ENCODE measurements at places on chromosomes 16 and 17.

DNA sequence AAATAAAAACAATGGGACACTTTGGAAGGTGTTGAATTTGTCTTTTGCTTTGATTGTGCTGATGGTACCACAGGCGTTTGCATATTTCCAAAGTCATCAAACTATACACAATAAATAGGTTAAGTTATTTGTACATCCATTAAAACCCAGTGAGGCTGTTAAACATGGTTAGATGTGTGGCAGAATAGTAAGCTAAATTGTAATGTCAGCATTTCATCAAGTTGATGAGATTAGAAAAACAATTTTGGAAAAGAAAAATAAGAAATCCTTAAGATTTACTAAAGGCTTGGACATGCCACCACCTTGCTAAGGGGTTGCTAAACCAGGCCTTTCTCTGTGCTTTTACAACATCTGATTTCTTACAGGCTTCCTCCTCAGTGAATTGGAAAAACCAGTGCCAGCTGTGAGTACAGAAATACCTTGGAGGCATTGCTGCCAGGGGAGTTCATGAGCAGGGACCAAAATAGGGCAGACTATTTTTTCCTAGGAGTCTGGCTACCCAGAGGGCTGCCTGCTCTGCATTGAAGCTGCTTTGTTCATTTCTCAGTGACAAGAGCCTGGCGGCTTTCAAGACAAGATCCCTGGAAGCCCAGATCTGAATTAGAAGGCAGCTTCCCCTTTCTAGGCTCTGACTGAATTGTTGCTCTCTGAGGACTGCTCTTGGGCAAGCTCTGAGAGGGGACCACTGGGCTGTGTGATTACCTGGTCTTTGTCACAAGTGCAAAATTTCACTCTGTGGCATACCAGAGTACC, 43.4 kb upstream of the CA10 start:
- no peak for DNase-seq

DNA sequence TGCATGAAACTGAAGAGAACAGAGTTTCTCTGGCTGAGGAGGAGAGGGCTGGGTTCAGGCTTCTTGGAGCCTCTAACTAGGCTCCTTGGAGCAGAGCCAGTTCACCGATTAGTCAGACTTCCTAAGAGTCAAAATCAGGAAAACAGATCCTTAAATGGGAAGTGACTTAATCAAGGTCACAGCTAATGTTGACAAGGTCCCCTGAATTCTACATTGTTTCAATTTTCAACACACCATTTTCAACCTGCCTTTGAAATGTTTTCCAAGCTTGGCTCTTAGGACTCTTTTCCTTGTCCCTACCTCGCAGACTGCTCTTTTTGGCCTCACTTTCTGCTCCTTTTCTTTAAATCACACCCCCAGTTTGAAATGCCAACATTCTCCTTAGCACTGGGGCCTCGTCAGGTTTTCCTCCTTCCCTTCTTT, 16.3 kb downstream of the MYL4 start:
- no peak for DNase-seq

DNA sequence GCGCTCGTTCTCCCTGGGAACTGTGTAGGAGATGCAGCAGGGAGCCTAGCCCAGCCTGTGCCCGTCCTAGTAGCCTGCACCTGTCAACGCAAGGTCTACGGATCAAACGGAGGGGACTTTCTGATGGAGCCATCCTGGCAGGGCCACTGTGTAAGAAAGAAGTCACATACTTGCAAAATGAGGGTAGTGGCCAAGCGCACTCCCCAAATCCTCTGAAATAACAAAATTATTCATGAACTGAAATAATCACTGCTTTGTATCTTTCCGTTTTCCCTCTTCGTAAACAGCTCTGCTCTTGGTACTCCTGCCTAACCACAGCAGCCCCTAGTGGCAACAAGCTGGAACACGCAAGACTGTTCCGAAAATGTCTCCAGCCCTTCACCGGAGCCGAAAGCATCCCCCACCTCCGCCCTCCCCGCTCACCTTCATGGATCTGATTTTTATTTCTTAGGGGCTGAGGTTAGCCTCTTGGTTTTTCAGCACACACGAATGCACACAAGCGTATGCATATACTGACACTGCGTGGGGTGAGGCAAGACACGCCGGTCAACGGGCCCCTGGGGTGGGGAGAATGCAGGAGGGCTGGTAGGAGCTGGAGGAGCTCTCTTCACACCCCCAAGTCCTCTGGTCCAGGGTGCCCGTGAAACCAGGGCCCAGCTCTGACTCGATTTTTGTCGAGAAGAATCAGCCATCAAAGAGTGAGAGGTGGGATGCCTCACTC, 100.8 kb downstream of the ABCC12 start:
- no peak for DNase-seq

GRCh38 chr17:7854851-7855659, at the start of gene TMEM88:
TSS of gene TMEM88 (plus strand) at chr17:7855066. CDS start at chr17:7855075, 9 bp downstream.
- DNase-seq: no peak

DNA sequence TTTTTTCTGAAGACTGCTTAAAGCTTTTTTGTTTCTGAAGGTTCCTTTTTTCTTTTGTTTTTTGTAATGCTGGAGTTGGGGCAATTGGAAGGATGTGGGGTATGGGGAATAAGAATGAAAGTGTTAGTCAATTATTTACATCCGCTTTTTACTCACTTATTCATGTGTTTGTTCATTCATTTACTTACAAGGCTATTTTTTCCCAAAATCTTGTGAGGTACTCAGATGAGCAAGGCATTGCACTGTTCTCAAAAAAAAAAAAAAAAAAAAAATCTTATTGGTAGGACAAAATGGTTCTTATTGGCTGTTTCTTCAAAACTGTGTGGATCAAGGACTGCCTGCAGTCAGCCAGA, 55.7 kb downstream of the PLD6 start:
- DNase-seq: no peak

GRCh38 chr16:75058806-75059205, 57.8 kb downstream of the LDHD start:
- no peak for DNase-seq

DNA sequence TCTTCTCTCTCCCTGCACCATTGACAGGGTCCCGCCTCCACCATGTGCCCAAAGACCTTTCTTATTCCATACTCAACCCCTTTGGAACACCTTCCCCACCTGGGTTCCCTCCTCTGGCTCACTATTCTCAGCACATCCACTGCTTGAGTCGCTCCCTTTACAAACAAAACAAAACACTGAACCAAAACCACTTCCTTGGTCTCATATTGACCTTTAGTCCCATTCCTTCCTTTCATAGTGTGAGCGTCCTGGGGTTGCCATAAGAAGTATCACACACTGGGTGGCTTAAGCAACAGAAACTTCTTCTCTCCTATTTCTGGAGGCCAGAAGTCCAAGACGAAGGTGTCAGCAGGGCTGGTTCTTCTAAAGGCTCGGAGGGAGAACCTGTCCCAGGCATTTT, 6.1 kb upstream of the TNRC6C start:
- DNase-seq: no peak

DNA sequence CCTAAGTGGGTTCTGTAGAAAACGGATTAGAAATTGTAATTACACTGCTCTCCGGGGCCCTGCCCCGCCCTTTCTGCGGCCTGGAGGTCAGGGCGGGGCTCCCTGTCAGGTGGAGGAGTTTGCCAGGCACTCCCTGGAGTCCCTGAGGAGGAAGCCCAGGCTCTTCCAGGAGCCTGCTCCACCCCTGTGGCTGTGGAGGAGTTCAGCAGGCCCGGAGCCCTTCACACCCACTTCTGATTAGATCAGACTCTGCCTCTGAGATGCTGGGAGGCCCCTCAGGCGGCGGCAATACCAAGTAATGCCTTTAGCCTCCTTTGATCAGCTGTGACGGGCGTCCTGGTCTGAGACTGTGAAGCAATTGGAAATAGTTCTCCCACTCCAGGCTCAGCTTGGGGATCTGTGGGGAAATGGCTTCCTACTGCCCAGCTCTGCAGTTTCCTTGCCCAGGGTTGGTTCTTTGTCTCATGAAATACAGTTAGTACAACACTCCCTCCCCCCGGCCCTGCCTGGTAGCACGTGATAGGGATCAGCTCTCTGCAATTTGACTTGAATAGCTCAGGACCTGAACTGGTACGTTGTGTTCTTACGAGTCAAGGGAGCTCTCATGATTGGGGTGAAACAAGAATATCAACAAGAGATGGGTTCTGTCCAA, 22.3 kb downstream of the BAIAP2 start:
- no peak for DNase-seq

GRCh38 chr17:74114881-74115470, 88.5 kb upstream of the RPL38 start:
- no peak for DNase-seq

DNA sequence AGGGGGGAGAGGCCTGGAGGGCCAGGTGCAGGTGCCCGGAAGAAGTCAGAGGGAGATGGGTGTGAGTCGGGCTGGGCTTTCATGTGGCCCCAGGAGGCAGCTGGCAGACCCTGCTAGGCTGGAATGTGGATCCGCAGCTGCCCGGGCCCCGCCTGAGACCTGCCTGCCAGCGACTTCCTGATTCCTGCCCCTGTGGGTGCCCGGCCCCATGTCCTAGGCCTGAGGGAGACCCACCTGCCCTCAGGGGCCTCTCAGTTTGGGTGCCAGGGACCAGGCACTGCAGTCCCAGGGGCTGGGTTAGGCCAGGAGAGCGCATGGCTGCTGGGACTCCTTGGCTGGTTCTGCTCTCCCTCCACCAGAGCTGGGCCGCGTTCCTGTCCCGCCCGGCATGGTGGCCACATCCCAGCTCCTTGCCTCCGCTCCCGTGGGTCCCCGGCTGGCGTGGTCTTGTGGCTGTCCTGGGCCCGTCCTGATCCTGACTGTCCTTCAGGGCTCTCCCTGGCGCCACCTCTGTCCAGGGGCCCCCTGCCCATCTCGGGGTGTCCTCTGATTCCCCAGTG, 22.1 kb upstream of the SPNS2 start:
- no peak for DNase-seq

DNA sequence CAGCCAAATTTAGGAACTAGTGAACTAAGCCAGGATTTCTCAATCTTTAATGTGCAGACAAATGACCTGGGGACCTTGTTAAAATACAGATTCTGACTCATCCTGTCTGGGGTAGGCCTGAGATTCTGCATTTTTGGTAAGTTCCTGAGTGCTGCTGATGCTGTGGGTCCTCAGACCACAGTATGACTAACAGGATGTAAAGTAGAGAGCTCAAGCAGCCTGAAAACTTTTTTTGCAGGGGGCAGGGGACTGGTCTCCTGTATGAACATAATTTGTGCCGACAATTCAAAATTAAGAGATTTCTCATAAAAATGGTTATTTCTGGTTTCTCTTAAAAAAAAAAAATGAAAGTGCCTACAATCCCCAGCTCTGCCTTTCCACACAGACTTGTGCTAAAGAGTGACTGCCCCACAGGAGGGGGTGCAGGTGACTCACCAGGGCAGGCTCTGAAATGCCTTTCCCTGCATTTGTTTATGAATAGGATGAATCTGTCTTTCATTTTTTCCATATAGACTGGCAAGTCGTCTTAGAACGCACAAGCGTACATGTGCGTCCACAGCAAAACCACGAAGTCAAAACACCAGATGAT, 271.5 kb downstream of the PHKB start:
- DNase-seq: no peak

GRCh38 chr17:57366558-57367351, 110.4 kb downstream of the MSI2 start:
- DNase-seq: no peak

- no peak for DNase-seq
These were observed 2.8 kb upstream of the IRX3 start for GRCh38 chr16:54289242-54289944.

- no peak for DNase-seq
These were observed 128.5 kb downstream of the MRTFB start for GRCh38 chr16:14199624-14200023.

DNA sequence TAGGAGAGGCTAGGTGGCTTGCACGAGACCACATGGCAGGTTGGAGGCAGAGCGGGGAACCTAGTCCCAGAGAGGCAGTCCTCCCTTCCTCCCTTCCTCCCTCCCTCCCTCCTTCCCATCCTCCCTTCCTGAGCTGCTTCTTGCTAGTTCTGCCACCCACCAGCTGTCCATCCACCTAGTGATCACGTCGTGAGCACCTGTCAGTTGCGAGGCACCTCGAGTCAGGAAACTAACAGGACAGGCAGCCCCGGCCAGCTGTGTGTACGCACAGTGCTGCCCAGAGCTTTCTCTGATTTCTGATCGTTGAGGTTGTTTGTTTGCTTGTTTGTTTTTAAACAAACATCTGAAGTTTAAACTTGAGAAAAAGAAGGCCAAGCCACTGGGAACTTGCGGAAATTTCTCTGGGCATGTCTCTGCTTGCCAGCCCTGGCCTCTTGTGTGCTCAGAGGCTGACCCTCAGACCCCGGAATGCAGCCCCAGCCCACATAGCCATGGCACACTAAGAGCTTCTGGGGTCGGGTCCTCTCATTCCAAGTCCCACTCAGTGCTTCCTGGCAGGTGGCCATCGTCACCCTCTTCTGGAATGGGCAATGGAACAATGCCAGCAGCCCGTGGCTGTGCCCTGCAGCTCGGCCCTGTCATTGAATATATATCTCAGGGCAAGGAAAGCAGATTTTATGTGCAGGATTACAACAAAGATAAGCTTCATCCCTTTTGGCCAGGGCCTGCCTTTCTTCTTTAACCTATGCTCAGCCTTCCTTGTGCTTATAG, 174.0 kb downstream of the KATNIP start:
- no peak for DNase-seq

- DNase-seq: no peak
These were observed 210.8 kb downstream of the GSG1L start for GRCh38 chr16:27852681-27853080.

- no peak for DNase-seq
These were observed 10.7 kb downstream of the PRR29 start for GRCh38 chr17:64008830-64009229.

DNA sequence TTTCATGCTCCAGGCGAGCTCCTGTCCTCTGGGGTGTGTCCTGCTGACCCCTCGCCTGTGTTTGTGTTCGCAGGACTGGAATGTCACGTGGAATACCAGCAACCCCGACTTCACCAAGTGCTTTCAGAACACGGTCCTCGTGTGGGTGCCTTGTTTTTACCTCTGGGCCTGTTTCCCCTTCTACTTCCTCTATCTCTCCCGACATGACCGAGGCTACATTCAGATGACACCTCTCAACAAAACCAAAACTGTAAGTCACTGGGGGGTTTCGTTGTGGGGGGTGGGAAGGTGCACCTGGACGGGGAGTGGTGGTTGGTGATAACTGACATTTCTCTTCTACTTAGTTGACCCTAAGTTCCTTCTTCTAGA, 58.3 kb downstream of the ABCC1 start:
- DNase-seq: peak; percentile 40

GRCh38 chr17:4786106-4786511, at the start of gene VMO1:
TSS of gene VMO1 (minus strand) at chr17:4786364. CDS start at chr17:4786352, 12 bp downstream.
- DNase-seq: no peak

DNA sequence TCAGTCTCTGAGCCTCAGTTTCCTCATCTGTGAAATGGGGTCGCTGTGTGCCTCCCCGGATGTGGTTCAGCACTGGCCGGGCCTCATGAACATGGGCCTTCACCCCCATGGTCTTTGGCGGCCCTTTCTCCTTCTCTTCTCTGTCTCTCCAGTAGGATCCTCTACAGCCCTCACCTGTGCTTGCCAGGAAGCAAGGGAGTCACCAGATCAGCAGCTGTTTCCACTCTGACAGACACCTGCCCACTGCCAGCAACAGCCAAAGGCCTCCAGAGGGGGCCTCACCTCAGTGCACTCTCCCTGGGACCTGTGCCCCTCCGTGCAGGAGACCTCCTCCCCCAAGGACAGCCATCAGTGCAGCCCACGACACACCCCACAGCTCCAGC, 89.4 kb downstream of the C16orf78 start:
- DNase-seq: no peak
